ENCODE measurements at places on chromosomes 4 and X.

DNA sequence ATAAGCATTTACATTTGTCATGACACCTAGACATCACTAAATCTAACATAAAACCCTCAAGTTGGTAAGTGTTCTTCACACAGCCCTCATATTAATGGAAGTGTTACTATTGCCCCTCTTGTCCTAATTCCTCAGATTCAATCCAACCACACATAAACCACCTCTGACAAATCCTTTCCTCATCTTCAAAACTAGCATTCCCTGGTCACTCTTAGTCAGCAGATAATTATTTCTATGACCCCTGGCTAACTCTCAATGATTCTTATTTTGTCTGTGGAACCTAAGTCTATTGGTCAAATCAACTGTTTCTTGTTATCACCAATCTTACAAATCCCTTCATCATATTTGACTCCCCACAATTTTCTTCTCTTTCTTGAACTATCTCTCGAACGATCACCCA is 168.6 kb downstream of the PPP3CA start:
- no peak for DNase-seq

- no peak for DNase-seq
Measured at GRCh38 chr4:48234575-48234974, 35.1 kb downstream of the TEC start.

DNA sequence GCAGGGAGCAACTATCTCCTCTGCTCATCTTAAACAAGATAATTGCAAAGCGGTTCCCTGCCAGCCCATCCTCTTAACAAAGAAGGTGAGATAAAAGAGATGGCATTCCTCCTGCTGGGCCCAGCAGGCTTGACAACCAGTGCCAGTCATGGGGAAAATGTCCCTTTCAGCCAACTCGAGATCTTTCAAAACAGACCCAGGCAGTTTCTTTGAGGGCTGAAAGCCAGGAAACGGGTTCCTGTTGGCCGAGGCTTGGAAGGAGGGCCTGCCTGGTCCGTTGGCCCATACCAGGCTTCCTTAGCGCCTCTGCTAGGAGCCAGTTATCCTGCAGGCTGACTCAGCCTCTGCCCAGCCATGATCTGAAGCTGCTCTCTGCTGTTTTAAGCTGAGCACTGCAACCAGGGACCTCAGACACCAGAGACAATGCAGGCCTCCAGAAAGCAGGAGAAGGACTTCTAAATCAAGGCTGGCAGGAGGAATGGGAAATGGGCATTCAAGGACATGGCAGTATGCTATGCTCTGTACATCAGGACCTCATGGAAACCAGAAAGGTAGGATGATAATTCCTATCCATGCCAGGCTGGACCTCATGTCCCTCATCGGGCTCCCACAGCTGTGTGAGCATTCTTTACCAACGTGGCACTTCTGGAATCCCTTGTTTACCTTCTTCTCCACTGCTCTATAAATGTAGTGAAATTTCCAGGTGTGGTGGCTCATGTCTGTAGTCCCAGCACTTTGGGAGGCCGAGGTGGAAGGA is 42.4 kb upstream of the SLC2A9 start:
- no peak for DNase-seq

DNA sequence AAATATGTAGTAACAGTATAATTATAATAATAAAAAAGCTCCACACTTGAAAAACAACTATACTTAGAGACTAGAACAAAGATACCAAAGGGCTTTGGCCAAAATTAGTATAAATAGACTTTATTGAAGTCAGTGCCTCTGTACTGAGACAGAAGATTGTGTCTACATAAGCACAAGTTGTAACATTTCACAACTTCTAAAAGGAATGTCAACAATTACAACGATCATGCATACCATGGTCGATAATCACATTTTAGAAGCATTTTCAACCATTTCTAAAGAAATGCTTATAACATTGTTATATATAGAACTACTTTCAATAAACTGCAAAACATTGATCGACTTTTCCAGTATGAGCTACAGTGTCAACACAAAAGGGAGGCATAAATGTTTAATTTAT is 57.0 kb downstream of the DHX15 start:
- DNase-seq, result no peak

- DNase-seq, result no peak
Measured at GRCh38 chrX:40076750-40077575, 20.8 kb downstream of the BCOR start.

GRCh38 chr4:39047681-39048080 is 14.4 kb upstream of the KLHL5 start:
- DNase-seq, result no peak

DNA sequence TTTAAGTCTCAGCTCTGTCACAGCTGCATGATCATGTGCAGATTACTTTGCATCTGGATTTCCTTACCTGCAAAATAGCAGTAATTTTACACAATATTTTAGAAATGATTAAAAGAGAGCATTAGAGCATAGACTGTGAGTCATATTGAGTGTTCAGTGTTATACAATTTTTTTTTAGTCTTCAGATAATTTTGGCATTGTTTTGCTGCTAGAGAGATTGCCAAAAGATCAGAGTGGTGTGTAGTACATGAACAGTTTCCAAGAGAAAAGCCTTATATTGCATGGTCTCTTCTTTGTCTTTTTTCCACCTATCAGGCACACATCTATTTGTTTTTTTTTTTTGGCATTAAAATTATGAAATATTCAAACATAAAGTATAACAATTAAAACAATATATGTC is 209.6 kb upstream of the TLL1 start:
- DNase-seq, result no peak

DNA sequence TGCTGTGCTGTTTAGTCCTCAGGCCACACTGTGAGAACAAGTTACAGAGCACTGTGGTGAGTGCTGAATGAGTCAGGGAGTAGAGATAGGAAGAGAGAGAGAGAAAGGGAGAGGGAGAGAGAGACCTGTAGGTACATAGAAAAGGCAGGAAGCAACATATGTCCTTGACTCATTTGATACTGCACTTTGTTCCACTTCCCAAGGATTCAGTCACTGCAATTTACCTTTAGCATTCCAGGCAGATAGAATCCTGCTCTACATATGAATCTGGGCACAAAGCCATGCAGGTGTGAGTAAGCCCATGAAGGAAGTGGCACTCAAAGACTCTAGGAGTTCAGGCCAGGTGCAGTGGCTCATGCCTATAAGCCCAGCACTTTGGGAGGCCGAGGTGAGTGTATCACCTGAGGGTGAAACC is 1.0 kb upstream of the DAPP1 start:
- DNase-seq, result no peak

DNA sequence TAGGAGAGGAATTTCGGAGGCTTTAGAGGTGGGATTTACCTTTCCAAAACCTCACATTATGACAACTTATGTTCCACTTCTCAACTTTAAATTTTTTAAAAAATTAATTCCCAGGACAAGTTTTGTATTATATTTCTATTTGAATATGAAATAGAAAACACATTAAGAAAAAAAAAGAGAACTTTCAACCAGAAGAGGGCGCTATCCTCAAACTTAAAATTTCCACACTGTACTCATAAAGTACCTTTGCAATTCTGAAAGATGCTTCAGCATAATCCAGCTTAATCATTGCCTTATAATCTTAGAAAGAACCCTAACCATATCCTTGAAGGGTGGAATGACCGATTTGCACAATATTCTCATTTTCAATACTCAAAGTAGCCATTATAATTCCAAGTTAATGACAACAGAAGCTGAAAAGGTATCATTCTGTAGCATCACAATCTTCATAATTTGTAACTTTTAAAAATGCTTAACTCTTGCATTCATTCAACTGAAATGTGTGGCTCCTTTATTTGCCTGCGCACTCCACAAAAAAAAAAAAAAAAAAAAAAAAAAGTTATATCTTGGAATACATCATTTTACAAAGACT is 158.0 kb downstream of the KCNIP4 start:
- no peak for DNase-seq

- DNase-seq, result no peak
Measured at GRCh38 chrX:18278449-18278848, 57.8 kb upstream of the BEND2 start.

DNA sequence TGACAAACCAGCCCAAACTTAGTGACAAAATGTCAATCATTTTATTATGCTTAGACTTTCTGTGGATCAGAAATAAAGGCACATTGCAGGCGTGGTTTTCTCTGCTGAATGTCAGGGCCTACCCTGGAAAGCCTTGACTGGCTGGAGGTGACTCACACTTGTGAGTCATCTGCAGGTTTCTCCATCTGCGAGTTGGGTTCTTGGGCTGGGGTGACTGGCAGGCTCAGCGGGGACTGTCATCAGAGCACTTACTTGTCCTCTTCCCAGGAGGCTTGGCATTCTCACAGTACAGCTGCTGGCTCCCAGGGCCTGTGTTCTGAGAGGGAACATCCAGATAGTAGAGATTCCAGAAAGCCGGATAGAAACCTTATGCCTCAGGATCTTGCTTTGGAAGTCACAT is 153.8 kb upstream of the AGA start:
- peak; percentile 61 for DNase-seq

- no peak for DNase-seq
Measured at GRCh38 chrX:356385-357034, 30.2 kb downstream of the PPP2R3B start.

DNA sequence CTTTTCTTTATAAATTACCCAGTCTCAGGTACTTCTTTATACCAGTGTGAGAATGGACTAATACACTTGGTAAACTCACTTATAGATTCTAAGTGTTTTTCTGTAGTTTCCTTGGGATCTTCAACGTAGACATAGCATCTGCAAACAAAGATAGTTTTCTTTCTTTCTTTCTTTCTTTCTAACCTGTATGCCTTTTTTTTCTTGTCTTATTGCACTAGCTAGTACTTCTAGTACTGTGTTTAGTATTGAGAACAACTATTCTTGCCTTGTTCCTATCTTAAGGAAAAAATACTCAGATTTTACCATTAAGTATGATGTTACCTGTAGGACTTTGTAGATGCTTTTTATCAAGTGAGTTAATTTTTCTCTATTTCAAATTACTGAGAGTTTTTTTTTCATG is 102.2 kb downstream of the EDA start:
- no peak for DNase-seq

DNA sequence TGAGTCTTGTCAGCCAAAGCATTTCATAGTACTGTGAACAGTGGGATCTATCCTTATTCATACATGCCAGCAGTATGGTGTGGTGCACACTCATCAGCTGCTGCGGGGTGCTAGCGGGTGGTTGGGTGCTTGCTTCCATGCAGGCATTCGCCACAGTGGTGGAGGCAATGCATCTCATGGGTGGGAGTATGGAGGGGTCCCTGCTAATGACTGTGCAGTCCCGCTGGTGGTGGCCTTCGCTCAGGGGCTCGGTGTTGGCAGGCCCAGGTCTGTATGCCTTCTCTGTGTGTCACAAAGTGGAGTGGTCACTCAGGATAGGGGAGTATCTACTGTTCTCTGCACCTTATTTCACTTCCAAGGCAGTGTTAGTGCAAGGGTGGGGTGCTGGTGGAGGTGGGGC is 122.6 kb downstream of the POU3F4 start:
- DNase-seq, result no peak

GRCh38 chr4:1767770-1768366 is 25.2 kb upstream of the FGFR3 start:
- peak; percentile 67 for DNase-seq

GRCh38 chrX:40374486-40374885 is 206.3 kb upstream of the ATP6AP2 start:
- peak; percentile 15 for DNase-seq

- DNase-seq, result no peak
Measured at GRCh38 chrX:29687687-29688086, 527.7 kb upstream of the MAGEB2 start.

Data from activated CD8-positive, alpha-beta memory T cell treated with anti-CD3 and anti-CD28 coated beads for 24 hours (primary cell).